Stimulated activated CD4-positive, alpha-beta T cell treated with anti-CD3 and anti-CD28 coated beads, Interleukin-4, amount 100 ng/mL, for 24 hours (primary cell): ENCODE measurements at places on chromosomes 2 and 18.

DNA sequence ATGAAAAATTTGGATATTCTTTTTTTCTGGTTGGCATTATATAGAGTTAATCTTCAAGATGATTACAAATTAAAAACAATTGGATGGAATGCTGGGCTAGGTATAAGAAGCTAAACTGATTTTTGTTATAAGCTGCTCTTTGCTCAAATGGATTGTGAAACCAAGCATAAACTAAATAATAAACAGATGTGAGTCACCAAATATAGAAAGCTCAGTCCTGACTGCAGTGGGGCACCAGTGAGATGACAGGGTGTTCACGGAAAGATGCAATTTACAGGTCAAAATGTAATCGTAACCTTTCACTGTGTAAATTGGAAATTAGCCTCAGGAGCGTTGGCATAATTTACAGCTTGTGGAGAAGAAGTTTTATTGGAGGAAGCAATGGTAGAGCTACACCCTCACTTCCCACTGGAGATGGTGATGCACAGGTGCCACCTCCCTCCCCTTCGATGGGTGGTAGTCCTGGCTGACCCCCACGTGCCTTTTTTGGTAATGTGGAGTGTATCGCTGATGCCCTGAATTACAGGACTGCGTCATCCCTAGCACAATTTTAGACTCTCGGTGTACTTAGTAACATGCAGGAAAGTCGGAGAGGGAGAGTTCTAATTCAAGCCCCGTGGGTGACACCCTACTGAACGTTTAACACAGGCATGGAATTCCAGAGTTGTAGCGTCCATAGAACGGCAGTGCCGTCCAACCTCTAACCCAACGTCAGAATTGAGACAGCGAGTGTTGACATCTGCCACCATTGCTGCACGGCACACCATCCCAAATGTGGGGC is 73.9 kb upstream of the NFATC1 start:
- no peak for DNase-seq

DNA sequence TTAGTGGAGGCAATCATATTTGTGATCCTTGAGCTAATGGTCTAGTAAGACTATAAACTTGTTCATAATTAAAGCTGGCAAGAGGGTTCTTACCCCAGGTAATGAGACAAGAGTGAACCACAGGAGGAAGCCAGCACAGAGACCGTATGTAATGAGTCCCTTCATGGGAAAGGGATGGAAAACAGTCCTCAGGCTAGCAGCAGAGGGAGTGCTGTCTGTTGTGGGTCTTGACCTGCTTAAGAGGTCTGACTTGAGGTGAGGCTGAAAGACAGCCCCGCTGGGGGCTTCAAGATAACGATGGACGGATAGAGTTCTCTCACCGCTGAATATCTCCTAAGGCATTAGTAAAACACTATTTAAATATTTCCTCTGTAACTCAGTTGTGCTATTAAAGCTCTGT is 16.2 kb upstream of the POLE4 start:
- no peak for DNase-seq

DNA sequence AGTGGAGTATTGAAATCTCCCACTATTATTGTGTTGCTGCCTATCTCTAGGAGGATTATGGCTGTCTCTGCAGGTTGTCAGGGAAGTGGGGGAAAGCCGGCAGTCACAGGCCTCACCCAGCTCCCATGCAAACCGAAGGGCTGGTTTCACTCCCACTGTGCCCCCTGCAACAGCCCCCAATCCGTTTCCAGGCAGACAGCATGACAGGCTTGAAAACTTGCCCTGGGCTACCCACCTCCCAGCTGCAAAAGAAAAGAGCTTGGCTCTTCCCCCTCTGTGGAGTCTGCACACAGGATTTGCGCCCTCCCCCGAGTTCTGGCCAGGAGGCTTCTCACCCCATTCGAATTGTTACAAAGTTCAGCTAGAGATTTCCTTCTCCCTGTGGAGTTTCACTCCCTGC is 87.4 kb upstream of the MSTN start:
- no peak for DNase-seq

DNA sequence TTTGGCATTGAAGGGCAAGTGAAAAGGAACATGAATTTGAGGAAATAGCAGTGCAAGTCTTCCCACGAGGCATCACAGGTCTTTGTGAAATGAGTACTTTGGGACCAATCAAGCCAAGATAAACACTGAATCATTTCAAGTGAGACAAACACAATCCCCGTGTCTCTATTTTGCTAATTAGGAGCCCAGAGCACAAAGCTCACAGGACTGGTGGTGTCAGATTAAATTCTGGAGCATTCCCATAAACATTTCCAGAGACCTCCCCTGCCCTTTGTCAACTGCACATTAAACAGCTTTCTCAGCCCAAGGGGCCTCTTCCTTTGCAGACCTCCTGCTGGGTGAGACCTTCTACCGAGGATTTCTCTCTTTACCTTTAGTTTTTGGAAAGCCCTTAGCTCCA is 50.7 kb downstream of the DAPL1 start:
- DNase-seq, result no peak

GRCh38 chr2:24047703-24048033 is 477 bp upstream of the WDCP start:
- DNase-seq, result no peak

DNA sequence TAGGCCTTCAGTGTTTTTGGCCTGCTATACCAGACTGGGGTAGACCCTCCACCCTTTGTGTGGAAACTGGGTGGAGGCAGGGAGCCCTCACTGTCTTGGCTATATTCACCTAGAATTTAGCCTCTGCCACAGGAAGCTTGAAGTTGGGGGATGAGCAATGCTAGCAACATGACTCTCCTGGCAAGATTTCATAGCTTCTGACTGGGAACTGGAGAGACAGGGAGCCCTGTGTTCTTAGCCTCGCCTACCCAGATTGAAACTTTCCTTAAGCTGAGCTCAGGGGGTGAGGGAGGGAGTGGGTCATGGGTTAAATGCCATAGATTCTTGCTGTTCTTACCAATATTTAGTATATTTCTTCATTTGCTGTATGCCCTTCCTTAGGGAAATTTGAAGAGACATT is 46.8 kb upstream of the FAM98A start:
- DNase-seq, result no peak

DNA sequence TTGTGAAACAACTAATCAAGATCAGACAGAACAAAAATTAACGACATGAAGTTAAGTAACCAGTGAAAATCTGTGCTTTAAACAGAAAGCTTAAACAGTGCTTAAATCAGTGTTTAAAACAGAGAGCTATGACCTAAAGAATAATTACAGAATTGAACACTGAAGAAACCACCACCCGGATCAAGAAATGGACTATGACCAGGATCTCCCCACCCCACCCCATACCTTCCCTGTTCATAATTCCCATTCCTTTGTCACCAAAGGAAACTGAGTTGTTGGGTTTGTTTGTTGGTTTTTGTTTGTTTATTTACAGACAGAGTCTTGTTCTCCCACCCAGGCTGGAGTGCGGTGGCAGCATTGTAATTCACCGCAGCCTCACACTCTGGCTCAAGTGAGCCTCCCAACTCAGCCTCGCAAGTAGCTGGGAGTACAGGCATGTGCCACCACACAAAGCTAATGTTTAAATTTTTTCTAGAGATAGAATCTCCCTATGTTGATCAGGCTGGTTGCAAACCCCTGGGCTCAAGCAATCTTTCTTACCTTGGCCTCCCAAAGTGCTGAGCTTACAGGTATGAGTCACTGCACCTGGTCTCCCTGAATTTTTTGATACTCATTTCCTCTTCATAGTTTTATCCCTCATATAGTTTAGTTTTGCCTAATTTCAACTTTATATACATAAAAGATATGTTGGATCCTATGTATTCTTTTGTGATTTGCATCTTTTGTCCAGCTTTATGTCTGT is 8.2 kb upstream of the ALPG start:
- DNase-seq, result no peak

- no peak for DNase-seq
Observed at GRCh38 chr2:101012054-101012705, 10.1 kb downstream of the RPL31 start.

GRCh38 chr2:169137924-169138323 is 68.6 kb downstream of the DHRS9 start:
- DNase-seq, result no peak

GRCh38 chr2:36663851-36664695 is 32.4 kb upstream of the VIT start:
- peak; percentile 8 for DNase-seq

- no peak for DNase-seq
Observed at GRCh38 chr2:43011158-43011491, 215.3 kb downstream of the ZFP36L2 start.

DNA sequence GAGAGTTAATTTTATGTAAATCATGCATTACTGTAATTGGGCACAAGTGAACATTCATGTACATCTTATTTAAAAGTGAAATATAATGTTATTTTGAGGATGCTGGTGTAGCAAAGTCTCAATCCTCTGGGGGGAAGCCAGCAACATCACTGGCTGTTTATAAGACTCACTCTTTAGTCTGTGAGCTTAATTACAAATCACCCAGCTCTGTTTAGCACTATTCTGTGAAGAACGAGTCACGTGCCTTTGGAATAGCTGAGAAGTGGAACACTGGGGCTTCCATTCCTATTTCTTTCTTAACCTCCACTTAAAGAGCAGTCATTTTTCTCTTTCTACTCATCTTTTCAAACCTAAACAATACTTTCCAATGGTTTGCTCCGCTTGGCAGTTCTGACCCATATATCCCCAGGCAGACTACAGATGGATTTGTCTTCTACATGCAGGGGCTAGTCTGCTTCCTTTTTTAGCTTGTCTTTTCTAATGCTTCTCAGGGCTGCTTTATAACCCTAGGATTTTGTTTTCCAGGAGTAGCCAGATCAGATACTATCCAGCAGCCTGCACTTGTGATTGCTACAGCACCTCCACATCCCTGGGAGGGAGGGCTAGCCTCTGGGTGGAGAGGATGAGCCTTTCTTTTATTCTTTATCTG is 95.3 kb upstream of the CAVIN2 start:
- no peak for DNase-seq

DNA sequence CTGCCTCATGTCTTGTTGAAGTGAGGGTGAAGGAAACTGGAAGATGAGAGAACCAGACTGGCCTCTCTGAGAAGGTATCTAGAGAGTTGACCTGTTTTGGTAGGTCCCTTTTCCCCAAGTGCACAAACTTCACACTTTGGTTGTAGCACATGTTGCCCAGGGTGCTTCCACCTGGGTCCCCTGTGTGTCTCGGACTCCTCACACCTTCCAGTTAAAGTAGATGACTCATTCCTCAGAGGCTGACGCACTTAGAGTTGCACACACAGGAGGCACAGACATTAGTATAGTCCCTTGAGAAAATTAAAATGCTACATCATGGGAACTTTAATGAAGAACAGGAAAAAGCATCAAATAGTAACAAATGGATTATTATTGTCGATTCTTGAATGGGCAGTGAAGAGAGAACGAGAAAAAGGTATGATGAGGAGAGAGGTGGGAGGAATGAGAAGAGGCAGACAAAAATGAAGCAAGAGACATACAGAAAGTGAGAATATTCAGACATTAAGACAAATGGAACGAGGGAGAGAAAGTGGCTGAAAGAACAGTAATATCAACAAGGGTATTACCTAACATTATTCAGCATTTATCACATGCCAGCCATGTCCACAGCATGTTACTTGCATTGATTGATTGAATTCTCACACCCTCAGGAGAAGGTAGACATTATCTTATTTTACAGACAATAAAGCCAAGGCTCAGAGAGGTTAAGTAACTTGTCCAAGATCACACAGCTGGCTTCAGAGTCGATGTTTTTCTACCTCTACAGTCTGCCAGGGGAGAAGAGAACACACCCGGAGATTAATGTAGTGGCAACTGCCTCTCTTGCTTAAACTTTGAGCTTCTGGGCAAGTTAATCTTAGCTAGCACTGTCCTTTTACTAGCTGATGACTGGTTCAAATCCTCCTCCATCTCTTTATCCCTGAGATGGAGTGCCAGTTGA is 68.6 kb downstream of the FHOD3 start:
- DNase-seq, result no peak

DNA sequence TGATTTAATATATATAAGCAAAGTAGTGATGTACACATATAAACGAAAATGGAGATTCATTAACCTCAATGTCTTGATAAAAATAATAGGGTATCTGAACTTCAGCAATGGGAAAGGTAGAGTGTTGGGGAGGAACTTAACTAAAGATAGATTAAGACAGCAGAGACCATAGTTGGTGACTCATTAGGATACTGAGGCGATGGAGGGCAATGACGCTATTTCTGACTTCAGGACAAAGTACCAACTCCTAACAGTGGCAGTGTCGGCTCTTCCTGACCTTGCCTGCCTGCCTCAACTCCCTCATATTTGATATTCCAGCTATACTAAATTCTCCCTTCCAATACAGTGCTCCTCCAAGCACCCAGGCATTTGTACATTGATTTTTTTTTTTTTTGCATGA is 98.6 kb downstream of the CDH2 start:
- no peak for DNase-seq

DNA sequence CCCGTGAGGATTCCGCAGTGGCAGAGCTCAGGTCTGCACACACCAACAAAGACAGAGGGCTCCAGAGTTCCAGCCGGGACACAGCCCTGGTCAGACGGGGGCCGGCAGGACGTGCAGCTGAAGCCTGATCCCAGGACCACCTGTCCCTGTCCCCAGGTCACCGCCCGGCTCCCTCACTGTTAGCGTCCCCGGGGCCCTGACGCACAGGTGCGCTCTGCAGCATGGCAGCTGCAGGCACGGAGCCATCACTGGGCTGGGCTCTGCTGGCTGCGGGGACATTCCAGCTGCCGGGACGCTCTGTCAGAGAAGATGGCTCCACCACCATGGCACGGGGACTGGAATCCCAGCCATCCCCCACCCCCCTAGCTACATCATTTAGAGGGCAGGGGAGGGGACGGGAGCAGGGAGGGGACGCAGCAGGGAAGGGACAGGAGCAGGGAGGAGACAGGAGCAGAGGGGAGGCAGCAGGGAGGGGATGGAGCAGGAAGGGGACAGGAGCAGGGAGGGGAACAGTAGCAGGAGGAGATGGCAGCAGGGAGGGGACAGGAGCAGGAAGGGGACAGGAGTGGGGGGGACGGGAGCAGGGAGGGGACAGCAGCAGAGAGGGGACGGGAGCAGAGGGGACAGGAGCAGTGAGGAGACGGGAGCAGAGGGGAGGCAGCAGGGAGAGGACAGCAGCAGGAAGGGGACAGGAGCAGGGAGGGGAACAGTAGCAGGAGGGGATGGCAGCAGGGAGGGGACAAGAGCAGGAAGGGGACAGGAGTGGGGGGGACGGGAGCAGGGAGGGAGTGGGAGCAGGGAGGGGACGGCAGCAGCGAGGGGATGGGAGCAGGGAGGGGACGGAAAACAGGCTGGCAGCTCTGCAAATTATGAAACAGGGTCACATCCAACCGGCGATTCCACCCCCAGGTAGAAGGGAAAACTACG is 39.8 kb downstream of the SLC66A2 start:
- DNase-seq, result no peak

DNA sequence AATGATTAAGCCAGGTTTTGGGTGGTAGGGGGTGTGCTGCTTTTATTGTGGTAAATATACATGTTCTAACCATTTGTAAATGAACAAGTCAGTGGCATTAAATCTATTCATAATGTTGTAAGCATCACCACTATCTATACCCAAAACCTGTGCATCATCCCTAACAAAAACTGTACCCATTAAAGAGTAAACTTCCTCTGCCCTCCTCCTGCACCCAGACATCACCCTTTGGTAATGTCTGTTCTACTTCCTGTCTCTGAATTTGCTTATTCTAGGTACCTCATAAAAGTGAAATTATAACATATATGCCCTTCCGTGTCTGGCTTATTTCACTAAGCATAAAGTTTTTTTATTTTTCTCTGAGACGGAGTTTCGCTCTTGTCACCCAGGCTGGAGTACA is 14.1 kb downstream of the RIF1 start:
- no peak for DNase-seq

GRCh38 chr2:228321015-228321414 is 139.5 kb upstream of the SPHKAP start:
- DNase-seq, result no peak

- DNase-seq, result no peak
Observed at GRCh38 chr2:214076527-214076926, 334.3 kb upstream of the VWC2L start.

- peak; percentile 8 for DNase-seq
Observed at GRCh38 chr2:190318931-190319554, 583 bp downstream of the HIBCH start.
